HTR-8/SVneo (cell line): ENCODE measurements at places on chromosomes 6 and 20.

DNA sequence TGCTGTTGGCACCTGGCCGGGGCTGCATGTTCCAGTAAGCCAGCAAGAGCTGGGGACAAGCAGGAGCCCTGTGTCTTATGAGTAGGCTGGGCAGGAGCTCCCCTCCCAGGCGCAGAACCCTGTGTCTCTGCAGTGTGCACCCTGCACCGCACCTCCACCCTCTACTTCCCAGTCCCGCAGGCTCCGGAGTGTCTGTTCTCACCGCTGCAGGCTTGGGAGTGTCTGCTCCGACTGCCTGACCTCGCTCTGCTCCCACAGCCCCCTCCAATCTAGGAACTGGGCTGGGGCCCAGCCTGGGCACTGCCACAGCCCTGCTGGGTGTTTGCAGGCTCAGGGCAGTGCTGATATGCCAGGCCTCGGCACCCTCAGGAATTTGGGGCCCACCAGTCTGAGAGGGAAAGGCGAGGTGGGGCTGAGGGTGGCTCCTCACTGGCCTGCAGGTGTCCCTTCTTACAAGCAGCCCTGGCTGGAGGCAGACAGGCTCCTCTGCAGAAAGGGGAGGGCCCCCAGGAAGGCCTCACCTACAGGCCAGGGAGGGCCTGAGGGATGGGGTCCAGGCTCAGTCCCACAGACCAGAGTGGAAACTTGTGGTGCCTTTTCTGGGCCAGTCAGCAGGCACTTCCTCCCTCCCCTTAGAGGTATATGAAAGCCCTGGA is 871.6 kb upstream of the GJE1 start:
- DNase-seq: no peak

DNA sequence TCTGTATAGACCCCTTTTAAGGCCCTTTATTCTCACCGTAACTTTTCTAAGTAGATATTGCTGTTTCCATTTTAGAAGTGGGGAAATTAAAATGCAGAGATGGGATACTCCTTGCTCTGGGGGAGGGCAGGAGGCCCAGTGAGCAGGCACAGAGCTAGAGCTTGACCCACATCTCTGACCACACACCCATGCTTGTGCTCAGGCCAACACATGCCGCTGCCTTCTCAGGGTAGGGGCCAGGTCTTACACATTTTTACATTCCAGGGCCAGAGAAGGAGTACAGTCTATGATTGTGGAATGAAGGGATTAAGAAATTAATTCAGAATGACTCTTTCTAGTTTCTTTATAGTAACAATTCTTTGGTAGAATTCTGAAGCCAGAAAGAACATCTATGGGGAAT is 104.8 kb downstream of the SOBP start:
- no peak for DNase-seq

DNA sequence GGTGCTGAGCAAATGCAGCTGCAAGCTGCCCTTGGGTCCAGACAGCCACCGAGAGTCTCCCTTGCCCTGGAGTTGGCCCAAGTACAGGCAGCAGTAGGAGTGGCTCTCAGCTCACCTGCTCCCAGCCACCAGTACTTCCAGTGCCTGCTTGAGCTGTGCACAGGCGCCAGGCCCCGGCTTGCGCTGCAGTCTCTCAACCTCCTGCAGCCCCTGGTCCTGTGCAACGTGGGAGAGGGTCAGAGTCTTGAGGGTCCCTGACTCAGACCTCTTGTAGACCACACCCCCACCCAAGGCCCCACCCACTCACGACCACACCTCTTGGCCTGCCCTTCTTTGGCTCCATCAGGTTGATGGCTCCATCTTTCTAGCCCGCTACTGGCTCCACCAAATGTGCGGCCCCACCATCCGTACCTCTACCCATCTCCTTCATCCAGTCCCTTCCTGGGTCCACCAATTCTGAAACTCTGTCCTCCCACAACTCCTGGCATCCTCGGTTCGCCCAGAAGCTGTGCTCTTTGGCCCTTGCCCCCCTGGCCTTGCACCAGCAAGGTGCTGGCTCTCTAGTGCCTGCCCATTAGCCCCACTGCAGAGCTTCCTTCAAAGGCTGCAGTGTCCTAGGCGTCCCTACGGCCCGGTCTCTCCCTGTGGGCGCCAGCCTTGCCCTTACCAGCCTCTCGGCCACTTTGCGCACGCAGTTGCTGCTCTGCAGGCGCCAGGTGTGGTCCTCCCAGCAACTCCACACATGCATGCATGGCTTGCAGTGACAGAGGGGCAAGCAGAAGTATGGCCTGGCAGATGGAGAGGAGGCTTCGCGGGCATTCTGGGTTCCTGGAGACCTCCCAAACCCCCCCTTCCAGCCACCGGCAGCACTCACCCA is 16.5 kb upstream of the SPAG4 start:
- no peak for DNase-seq

- no peak for DNase-seq
Measured at GRCh38 chr6:140485740-140486449, 1111.4 kb upstream of the CITED2 start.

DNA sequence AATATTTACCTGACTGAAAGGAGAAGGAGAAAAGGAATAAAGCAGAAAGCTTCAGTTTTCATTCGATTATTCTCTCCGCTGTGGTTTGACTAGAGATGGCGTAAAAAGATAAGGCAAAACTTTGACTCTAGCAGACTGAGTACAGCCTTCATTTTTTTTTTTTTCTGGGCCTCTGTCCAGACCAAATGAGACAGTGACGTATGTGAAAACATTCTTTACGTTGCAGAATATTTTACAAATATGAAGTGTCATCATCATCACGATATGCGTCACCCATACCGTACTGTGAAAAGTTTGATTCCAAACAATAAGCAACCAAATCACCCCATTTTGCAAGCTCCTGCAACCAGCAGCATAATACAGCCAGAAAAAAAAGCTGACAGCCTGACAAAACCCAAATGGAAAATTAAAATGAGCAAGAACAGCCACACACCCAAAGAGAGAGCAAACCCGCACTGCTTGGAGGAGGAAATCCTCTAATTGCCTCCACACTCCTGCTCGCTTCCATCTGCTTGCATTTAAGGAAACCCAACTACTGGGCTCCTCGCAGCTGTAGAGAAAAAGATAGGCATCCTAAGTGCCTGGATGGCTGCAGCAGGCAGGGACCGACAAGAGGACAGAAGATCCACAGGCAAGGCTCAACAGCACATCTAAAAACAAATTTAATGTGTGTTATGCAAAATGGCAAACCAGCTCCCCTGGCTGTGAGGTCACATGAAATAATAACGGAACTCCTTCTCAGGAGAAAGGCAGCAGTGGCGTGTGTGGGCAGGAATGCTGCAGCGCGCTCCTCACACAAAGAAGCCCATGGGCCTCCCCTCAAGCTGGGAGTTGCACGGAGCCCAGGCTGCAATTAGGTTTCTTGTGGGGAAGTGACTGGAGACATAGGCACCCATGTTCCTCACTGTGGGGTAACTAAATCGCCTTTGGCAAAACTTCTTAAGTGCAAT is 113.1 kb downstream of the FYN start:
- no peak for DNase-seq

- no peak for DNase-seq
Measured at GRCh38 chr6:6825193-6825784, 236.8 kb downstream of the LY86 start.

GRCh38 chr6:89842228-89842627 is 12.5 kb downstream of the CASP8AP2 start:
- no peak for DNase-seq

DNA sequence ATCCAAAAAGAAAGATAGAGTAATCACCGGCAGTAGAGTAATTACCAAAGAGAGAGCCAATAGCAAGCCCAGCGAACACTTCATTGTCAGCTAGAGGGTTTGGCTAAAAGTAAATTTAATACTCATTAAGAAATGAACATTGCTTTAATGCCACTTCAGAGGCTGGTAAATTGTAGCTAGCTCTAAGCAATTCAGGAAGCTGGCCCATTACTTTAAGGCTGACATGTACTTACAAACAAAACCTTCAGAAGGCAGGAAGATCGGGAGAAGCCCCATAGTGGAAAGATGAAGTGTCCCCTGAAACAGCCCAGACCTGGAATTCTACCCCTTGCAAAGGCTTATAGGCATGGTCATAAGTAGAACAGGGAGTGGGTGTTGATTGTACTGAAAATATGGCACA is 396.6 kb upstream of the ID4 start:
- DNase-seq: no peak

DNA sequence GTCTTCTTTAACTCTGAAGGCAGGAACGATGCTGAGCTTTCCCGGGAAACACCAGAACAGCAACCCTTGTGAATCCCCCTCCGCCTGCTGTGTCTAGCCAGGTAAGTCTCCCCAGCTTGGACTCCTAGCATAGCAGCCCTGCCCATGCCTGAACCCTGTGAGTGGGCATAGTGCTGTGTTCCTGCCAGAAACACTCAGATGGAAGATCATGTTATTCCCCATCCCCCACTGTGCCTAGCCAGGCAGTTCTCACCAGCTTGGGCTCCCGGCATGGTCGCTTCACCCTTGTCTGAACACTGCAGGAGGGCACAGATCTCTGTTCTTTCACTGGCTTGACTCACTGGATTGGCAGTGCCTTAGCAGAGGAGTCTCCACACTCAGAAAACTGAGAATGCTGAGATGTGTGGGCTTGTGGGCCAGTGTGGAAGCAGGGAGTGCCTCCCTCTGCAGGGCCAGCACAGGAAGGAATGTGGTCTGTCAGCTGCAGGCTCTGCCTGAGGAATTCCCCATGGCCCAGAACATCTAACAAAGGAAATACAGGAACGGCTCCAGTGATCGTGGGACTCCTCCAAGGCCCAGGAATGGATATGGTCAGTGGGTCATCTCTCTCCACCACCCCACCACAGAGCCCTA is 440.1 kb upstream of the ADGRB3 start:
- DNase-seq: no peak

- no peak for DNase-seq
Measured at GRCh38 chr6:107624050-107624449, 134.1 kb downstream of the SOBP start.

- no peak for DNase-seq
Measured at GRCh38 chr6:1916334-1917070, 306.8 kb downstream of the FOXC1 start.

- no peak for DNase-seq
Measured at GRCh38 chr6:169223006-169223405, 30.6 kb downstream of the THBS2 start.

- peak; percentile 84 for DNase-seq
Measured at GRCh38 chr6:30614843-30615218, 2.2 kb downstream of the PPP1R10 start.

- DNase-seq: no peak
Measured at GRCh38 chr6:160082627-160083026, 39.0 kb upstream of the SLC22A1 start.

DNA sequence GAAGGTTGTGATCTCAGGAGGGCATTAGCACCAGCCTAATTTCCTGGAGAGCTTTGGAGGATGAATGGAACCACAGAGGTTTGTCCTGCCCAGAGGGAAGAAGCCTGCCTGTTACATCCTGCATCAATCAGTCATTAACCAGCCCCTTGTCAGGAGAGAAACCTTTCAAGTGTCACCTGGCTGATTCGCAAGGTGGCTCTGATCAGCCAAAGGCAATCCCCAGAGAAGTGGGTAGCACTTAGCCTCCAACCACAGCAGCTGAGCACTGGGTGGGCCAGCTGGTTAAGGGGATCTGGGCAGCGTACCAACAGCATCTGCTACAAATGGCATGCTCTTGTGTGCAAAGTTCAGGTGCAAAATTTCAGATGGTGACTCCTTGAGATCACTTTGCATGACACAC is 26.9 kb downstream of the ANKEF1 start:
- DNase-seq: no peak

GRCh38 chr6:36581716-36582115 is 12.4 kb upstream of the SRSF3 start:
- no peak for DNase-seq

DNA sequence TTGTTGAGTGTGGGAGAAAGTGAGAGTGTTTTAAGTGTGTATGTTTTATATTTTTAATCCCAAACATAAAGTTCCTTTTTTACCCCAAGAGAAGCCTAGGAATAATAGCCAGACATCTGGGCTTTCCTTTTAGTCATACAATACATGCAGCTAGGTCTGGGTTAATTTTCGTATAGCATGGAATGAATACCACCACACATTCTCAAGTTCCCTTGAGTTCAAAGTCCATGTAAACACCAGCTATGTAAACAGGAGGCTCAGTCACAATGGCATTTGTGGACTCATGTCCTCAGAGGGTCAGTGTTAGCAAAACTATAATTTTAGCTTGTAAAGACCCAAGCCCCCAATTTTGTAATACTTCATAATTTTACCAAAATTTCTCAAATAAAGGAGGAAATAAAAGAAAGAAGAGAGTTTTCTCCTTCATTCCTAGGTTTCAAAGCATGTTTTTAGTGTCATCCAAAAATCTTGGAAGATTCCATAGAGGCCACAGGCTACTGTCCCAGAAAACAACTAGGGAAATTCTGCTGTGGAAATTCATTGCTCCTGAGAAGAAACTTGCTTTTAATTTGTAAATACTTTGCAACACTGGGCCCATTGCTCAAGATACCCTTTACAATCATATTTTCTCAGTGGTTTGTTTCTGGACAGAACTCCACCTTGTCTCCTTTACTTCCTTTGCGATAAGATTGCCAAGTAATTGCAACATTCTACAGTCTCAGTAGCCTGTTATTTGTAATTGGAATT is 671.2 kb downstream of the COL12A1 start:
- DNase-seq: peak; percentile 2

DNA sequence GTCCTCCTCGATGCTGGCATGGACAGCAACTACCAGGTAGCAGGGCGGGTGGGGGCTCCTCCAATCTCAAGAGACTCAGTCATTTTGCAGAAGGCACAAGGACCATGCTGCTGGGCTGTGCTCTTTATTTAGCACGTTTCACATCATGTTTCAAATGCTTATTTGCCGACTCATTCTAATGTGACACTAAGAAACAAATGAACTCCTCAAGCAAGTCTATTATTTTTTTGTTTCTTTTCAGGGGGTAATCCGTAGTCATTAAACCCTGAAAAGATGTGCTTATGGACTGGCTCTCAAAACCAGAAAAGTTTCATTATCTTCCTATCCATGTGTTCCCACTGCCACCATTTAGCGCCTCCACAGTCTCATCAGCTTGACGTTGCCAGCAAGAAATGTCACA is 92.9 kb downstream of the ANKS1A start:
- DNase-seq: no peak

DNA sequence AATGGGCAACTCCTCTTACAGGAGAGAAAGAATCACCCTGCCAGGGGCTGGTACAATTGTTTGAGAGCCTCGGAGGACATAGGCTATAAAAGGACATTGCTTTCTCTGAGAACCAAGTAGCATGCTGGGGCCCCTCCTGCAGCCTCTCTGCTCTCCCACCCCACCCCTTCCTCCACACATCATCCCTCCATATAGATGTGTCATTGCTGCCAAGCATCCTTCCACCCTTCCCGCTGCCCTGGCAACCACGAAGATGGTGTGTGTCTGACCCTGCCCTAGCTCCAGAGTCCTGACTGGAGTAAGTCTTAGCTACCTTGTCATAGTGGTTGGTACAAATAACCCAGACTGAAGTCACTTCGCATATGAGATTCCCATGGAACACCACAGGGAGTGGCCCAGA is 129.7 kb downstream of the SNX5 start:
- DNase-seq: no peak

DNA sequence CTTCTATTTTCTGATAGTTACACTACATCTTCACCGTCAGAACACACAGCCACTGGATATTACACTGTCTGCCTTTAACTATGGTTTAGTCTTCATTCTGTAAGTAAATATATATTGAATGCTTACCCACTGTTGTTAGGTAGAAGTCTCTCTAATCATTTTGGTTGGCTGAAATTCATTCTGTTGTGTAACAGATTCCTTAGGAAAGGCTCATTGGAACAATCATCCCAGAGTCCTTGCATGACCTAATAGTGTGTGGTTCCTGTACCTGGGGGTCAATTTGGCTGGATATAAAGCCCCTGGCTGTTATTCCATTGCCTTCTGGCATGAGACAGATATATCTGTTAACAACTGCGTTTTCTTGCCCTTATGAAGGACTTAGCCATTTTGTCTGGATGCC is 9.9 kb downstream of the BLOC1S5 start:
- no peak for DNase-seq
